ENCODE measurements at places on chromosomes 2 and 18. TPM values are rescaled to one million over a fixed set of nuclear protein-coding genes. Genes with fewer than 3 reads are reported as not detected.

DNA sequence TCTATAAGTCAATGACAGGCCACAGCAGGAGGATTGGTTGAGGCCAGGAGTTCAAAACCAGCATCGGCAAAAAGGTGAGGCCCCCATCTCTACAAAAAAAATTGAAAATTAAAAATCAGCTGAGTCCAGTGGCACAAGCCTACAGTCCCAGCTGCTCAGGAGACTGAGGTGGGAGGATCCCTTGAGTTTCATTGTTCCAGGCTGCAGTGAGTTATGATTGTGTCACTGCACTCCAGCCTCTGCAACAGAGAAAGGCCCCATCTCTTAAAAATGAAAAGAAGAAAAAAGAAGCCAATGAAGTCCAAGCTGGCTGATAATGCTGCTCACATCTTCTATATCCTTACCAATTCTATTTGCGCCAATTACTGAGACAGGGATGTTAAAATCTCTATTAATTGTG, 39.1 kb downstream of the MRPS5 start:
- no peak for DNase-seq

- DNase-seq: no peak
These were observed 32.6 kb upstream of the SPAG16 start for GRCh38 chr2:213251618-213252017.

- DNase-seq: no peak
These were observed 102.0 kb downstream of the DCDC2C start for GRCh38 chr2:3805201-3805939.

- no peak for DNase-seq
These were observed 53.5 kb downstream of the COLEC12 start for GRCh38 chr18:446941-447560.

- DNase-seq: no peak
These were observed 11.6 kb upstream of the BOK start for GRCh38 chr2:241546771-241547498.

DNA sequence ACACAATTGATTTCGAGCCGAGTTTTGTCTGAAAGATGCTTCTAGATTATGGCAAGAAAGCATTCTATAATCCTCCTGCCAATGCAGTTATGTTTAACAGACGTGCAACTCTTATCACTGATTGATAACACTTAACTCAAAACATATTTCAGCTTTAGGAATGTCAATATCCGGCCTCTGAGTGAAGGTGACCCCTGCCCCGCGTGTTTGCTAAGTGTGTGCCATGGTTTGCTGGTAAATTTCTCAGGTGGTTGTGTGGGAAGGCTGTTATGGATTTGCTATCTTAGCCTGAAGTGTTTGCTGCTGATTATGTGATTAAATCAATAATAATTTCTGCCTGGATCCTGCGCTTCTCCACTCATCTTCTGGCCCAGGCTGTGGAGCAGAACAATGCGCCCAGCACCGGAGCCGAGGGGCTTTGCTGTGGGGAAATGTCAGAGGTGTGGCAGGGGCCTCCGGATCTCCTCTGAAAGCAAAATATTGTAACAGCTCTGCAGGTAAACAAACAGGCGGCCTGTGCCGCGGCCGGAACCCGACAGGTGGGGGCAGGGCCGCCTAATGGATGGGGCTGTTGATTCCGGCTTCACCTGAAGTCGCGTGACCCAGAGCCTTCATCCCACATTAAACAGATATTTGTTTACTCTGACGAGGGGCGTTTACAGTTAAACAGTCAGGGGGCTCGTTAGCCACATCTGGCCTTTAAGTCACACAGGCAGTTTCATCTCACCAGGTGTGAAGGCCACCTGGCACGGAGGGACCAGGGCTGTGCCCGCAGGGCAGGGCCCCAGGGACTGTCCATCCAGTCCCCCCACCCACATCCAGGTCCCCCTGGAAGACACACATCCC, 210.7 kb upstream of the SALL3 start:
- no peak for DNase-seq

Gene FAM98A
- total RNA-seq: 88.0 TPM

Gene PRKAG3
- not detected for total RNA-seq

Gene RGPD3
- 0.16 TPM for total RNA-seq

Gene LRRC30
- total RNA-seq: not detected

Gene SATB2
- total RNA-seq: 1.1 TPM

All from Right ventricle myocardium inferior (tissue), 1 donor.